ENCODE measurements at places on chromosomes 16 and 17.

GRCh38 chr17:74024871-74025531, 178.5 kb upstream of the RPL38 start:
- no peak for DNase-seq

DNA sequence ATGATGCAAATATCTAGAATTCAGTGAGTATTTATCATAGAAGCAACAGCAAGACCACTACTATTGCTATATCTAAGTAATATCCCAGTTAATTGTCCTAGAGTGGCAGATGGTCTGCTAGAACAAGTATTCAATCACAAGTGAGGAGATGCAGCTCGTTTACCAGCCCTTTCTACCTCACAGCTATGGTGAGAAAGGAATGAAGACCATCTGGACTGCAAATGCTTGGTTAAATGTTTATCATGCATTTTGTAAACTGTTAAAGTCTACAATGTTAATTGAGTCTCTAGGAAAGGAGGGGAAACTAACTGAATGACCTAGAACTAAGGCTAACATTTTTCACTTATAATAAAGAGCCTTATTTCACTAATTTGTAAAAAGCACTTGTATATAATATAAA, 52.5 kb downstream of the CNOT1 start:
- DNase-seq = no peak

DNA sequence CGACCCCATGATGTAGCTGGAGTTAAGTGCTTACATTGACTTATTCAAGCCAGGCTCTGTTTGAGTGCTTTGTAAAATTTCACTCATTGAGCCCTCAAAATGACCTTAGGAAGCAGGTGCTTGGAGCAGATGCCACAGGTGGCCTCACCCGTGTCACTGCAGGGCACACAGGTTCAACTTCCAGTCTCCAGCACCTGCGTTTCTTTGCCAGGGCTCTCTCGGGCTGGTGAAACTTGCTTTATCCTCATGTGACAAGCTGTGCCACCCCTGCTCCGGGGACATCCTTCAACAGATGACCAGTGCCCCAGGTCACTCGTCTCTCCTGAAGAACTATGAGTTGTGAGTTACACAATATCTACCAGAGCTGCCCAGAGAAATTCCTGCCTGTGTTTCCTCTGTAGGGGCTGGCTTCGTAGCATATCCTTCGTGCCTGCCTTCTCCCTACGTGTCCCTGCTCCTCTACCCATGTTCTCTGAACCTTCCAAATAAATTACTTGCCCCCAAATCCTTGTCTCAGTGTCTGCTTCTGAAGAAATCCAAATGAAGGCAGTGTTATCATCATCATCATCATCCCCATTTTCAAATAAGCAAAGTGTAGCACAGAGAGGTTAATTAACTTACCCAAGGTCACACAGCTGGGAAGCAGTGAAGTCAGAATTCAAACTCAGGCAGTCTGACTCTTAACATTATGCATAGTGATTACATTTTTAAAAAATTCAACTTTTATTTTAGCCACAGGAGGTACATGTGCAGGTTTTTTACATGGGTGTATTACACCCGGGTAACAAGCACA, 352.5 kb downstream of the NPIPA8 start:
- DNase-seq = no peak

- DNase-seq = peak; percentile 97
Measured at GRCh38 chr16:4766875-4767628, at the start of gene ZNF500. Gene ZNF500 (minus strand): TSS chr16:4767162. CDS start chr16:4765978, 1,184 bp downstream.

DNA sequence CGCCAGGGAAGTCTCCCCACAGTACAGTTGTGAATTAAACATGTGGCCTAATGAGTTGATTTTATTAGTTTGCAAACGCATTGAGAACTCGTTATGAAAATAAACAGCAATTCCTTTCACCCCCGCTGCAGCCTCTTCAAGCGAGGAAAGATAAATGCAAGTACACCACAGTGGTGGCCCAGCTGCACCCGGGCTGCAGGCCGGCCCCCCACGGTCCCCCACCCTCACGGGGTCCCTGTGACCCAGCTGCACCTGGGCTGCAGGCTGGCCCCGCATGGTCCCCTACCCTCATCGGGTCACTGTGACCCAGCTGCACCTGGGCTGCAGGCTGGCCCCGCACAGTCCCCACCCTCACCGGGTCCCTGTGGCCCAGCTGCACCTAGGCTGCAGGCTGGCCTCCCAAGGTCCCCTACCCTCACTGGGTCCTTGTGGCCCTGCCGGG, 32.2 kb downstream of the SDK2 start:
- DNase-seq = no peak

DNA sequence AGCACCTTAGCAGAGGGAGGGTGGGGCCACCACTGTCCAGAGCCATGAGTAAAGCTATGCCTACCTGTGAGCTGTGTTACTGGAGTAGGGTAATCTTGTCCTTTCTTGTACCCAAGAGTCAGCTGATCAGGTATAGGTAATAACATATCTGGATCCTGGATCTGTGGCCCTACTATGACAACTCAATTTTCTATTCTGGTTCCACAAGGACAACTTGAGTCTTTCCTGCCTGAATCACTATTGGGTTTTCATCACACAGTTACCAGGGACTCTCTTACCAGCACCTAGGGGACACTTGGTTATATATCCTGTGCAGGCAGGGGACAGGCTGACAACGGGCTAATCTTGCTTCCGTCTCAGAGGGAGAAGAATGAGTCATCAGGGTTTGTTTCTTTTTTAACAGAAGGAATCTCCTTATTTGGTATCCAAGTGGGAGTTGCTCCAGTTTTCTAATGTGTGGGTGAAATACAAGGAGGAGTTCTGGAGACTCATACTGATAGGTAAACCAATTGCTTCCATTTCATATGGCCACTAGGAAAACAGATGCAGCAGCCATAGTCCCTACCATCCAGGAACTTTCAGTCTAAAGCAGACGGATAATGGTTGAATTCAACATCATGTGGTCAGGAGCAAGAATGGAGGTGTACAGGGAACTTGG, 6.8 kb downstream of the ZNF267 start:
- peak; percentile 67 for DNase-seq

- DNase-seq = no peak
Measured at GRCh38 chr17:57357392-57357784, 101.1 kb downstream of the MSI2 start.

DNA sequence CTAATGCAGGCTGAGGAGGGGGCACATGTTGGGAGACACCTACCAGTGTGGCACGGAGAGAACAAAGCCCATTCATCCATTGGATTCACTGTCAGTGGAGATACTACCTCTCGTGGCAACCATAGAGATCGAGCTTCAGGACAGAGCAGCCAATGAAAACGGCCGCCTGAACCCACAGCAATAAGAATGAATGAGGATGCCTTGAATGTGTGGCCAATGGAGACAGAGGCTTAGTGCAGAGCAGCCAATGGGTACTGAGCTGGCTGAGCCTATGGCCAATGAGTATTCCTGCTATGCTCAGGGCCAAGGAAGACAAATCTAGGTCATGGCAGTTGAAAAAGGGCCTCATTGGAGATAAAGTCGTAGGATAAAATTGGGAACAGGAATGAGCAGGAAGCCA, 10.9 kb downstream of the ARHGEF15 start:
- DNase-seq = no peak

- no peak for DNase-seq
Measured at GRCh38 chr16:87392821-87393679, 914 bp downstream of the MAP1LC3B start.

DNA sequence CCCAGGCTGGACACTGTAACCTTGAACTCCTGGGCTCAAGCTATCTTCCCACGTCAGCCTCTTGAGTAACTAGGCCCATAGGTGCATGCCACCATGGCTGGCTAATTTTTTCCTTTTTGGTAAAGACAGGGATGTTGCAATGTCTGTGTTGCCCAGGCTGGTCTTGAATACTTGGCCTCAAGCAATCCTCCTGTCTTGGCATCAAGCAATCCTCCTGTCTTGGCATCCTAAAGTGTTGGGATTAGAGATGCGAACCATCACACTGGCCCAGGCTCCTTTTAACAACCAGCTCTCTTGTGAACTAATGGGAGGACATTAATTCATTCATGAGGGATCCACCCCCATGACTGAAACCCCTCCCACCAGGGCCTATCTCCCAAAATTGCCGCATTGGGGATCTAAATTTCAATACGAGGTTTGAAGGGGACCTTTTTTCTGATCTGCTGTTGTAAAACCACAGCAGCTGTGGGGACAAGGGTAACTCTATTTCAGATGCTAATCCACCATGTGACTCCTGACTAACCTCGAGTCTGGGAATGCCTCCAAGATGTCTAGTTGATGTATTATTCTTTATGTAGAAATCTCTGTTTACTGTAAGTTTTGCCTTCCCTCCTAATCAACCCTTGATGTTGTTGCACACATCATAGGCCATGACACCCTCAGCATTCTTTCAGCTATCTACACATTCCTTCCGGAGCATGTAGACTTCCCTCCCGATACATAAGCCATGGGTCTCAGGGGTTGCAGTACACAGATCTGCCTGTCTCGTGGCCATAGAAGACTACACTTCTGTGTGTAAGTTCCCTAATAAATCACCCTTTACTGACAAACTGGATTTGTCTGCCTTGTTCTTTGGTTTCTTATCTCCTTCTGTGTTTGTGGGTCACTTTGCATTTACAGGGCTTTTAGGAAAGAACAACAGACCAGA, 37.6 kb downstream of the RNF112 start:
- DNase-seq = no peak

DNA sequence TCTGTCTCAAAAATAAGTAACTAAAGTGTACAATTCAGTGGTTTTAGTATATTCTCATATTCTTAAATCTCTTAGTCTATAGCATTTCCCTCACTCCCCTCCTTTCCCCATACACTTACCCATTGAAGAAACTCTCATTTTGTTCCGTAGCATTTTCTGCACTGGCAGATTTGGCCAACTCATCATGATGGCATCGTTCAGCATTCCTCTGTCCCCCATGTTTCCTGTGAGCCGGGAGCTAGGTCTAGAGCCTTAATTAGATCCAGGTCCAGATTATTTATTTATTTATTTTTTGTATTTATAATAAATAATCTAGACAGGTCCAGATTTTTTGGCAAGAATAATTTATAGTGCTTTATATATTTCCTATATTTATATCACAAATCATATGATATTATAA, 31.0 kb downstream of the HEATR3 start:
- DNase-seq = no peak

GRCh38 chr16:57472665-57473060, 10.2 kb downstream of the POLR2C start:
- no peak for DNase-seq

DNA sequence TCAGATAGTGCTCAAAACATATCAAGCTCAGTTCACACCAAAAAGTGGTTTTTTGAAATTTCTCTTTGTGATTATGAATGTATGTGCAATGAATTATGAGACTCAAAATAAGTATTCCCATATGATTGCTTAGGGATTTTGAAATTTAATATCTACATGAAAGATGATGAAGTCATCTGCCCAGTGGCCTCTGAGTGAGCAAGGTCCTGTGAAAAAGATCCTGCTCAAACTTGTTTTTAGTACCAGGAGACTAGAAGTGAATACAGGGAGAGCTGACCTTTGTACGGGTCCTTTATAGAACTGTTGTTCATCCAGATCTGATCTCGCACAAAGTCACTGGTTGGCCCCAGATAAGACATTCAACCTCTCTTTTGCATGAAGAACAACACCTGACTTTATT, 151.9 kb upstream of the MAF start:
- no peak for DNase-seq

DNA sequence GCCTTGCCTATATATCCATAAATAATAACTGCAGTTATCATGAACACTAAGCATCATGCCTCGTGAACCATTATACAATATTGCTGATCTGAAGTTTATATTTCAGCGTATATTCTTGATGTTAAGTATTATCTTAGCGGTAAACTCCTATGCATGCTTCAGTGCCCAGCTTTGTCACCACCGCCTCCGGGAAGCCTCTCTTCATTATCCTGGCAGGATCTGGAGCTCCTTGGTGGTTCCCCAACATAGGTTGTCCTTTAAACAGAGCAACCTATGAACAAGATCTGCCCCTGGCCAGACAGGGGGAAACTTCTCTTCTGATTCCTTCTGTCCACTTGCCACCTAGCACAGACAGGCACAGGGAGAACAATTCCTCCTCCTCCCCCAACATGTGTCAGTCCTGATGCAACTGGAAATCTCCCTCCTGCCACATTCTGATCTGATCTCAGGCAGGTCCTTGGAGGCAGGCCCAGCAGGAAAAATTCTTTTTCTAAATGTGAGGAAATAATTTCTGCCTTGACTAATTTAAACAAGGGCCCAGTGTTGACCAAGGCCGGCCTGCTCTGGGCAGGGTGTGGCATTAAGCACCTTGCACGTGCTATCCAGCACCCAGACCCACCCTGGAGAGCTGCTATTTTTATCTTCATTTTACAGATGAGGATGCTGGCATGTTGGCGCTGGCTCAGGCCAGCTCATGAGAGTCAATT, 22.4 kb downstream of the SPNS2 start:
- DNase-seq = no peak
